ENCODE measurements at places on chromosomes 2 and 18. TPM values are rescaled to one million over a fixed set of nuclear protein-coding genes. Genes with fewer than 3 reads are reported as not detected.

DNA sequence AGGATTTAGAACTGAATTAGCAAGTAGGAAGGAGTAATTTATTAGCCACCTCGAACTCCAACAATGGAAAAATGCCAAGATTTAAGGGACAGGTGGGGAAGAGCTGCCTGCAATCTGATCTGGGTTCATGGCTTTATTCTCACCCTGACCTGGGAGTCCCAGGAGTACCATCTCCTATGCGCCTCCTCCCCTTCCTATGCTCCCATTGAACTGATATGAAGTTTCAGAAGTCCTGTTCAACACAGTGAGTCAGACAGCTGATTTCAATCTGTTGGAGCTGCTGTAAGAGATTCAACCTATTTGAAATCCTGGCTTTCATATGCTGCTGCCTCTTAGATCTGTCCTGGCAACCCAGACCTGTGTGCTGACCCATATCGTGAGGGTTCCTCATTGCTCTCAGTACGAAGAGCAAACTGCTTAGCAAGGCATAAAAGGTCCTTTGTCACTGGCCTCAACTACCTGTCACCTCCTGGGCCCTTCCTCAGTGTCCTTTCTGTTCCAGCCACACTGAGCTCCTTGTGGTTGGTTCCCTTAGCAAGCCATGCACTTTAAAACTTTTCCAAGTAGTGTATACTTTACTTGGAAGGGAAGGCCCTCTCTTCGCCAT lies 15.9 kb upstream of the CD28 start:
- no peak for DNase-seq

- no peak for DNase-seq
Measured at GRCh38 chr2:234496835-234497593, at the start of gene ARL4C. ARL4C (minus strand) TSS chr2:234497081; CDS start chr2:234496586, 495 bp downstream.

- DNase-seq = no peak
Measured at GRCh38 chr2:43333101-43333655, 106.8 kb upstream of the ZFP36L2 start.

DNA sequence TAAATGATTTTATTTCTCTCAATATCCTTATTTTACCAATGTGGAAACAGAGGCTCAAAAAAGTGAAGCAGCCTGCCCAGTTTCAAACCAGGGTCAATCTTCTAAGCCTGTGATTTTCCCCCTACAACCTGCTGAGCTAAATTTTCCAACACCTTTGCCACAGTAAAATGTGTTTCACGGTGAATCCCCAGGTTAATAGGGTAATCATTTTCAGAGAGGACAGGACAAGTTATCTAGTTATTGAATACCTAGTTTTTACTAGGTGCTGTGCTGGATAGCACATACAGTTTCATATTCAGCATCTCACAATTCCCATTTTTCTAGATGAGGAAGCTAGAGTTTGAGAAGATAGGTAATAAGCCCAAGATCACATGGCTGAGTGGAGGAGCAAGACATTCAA lies 236.6 kb downstream of the PTH2R start:
- DNase-seq = no peak

DNA sequence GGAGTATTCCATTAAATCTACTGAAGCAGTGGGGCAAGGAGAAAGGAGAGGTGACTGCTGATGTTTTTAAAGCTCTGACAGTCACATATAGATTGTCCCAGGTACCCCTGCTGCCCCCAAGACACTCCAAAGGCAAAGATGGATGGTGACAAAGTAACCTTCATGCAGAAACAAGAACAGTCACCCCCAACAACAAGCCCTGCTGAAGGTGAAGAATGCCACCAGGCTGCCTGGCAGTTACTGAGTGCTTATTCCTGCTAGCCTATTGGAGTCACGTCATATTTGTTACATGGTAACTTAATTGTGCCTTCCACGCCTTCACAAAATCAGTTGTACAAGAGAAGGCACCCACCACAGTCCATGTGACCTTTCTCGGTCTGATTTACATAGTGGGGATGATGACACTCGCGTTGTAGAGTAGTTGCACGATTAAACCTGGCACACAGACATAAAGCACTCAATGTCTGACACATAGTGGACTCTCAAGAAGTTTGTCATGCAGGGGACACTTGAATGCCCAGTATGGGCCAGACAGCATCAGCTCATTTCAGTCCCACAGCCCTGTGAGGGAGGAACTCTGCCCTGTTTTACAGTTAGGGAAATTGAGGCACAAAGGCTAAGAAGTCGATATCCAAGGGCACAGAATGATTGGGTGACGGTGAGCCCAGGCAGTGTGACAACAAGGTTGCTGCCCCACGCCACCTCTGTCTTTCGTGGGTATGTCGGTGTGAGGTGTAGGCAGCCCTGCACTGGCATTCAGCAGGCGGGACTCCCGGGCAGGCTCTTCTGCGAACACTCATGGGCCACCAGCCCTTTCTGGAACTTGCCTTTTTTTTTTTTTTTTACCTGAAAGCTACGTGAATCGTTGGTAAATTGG lies 62.7 kb downstream of the ZCCHC2 start:
- no peak for DNase-seq

The ROCK2 gene
- 39.1 TPM for polyA plus RNA-seq

GRCh38 chr18:10353791-10354190 lies 100.6 kb upstream of the APCDD1 start:
- no peak for DNase-seq

The ALK gene
- 0.29 TPM for polyA plus RNA-seq

DNA sequence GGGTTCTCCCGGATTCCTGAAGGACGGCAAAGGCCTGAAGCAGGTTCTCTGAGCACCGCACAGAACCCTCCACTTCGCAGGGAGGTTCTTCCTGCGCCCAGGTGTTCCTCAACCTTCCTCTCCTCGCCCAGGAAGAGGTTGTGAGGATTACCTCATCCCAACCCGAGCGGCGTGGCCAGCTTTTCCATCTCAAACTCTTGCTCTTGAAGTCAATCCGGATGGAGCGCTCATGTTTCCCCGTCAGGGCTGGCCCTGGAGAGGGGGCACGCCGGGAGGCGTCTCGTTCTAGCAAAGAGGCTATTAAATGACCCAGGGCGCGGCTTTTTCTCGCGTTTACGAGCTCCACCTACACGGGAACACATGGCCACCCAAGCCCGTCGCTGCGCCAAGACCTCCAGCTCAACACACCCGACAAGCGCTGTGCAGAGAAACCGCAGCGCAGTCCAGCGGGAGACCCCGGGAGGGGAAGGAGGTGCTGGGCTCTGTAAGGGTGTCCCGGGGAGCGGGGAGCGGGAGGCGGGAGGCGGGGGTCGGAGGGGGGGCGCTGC lies 540 bp upstream of the RAB10 start:
- peak; percentile 80 for DNase-seq

DNA sequence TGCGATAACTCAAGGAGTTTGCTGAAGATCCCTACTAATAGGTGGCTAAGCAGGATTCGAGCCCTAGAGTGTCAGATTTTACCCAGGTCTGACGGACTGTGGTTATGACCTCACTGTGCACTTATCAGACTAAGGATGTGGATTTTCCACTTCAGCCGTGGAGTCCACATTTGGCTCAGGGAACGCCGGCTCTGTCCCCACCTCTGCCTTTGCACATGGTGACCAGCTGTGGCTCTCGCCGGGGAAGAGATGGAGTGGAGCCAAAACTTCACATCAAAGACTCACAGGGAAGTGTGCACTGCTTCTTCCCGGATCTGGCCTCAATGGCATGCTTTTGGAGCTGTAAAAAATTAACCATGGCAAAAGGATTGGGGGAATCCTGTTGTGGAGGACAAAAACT lies 249.3 kb upstream of the APCDD1 start:
- no peak for DNase-seq

DNA sequence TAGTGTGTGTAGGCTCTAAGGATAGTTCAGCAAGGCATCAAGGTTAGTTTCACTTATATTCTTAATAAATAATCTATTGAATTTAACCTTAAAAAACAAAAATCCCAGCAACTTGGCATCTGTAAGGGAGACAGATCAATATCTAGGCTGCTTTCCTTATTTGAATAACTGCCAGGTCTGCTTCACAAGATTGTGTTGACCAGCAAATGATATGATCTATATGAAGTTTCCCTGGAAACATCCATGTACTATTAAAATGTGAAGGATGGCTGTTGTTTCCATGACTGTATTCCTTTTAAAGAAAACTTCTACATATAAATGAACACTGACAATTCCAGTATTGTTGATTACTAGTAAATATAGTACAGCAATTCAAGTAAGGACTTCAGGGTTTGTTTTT lies 109.4 kb downstream of the SPTBN1 start:
- DNase-seq = no peak

The MAB21L4 gene
- 3.3 TPM for polyA plus RNA-seq

DNA sequence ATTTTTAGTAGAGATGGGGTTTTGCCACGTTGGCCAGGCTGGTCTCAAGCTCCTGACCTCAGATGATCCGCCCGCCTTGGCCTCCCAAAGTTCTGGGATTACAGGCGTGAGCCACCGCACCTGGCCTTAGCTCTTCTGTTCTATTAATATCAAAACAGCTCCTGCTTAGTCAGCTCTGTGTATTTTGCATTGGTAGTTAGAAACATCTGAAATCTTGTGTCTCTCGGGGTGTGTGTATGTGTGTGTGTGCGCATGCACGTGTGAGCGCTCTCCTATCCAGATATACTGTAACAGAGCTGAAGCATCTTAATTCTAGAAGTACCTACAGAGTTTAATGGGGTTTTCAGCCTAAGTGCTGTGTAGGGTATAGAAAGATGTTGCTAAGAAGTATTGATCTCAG lies 33.7 kb downstream of the SETBP1 start:
- DNase-seq = no peak

- DNase-seq = no peak
Measured at GRCh38 chr2:207477896-207478295, 51.9 kb upstream of the CREB1 start.

The ABCG8 gene
- 0.79 TPM for polyA plus RNA-seq

DNA sequence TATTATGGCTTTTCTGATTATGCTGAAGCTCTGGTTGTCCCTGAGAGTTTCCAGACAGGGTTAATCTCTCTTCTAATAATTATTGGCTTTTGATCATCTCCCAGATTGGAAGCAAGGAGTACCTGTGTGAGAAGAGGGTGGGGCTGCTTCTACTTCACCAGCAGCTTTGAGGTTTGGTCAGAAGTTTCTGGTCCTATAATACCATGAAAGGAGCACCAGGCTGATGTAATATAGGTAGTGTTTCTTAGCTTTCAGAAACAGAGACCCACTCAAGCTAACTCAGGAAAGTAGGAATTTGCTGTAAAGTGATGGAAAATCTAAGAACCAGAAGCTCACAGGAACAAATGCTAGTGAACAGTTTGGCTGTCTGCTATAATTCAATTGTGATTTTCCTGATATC lies 57.6 kb downstream of the SGPP2 start:
- DNase-seq = no peak

- no peak for DNase-seq
Measured at GRCh38 chr2:19675856-19676460, 225.8 kb downstream of the TTC32 start.

DNA sequence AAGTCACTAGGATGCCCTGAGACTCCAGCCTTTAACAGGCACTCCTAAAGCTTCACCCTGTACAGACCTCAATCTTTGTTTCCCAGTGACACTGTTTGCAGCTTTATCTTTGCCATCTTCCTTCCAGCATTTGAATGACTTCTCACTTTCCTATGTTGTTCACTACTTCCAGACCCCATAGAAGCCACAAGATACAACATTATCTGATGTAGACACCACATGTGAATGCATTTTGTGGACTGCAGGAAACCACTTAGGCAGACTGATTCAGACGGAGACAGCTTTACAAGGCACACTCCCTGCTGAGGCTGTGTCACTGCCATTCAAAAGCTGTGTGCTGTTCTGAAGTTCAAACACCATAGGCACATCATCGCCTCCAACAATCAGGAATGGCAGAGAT lies 67.3 kb upstream of the SPATS2L start:
- DNase-seq = no peak

GRCh38 chr2:82428251-82428650 lies 2030.8 kb downstream of the SUCLG1 start:
- no peak for DNase-seq

DNA sequence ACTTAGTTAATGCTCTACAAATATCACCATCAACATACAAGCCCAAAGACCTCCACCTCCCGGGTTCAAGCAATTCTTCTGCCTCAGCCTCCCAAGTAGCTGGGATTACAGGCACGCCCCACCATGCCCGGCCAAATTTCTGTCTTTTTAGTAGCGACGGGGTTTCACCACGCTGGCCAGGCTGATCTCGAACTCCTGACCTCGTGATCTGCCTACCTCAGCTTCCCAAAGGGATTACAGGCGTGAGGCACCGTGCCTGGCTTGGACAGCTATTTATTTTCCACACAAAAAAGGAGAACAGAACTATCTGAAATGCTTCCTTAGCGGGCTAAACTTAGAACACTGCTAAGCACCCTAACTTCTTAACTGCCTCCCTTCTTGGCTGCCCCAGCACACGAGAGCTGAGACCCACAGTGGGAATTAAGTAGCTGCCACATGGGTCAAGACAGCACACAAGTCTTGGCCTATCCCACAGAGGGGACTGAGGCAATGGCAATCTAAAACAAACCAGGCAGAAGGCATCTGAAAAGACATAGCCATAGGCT lies 24.8 kb downstream of the CYTIP start:
- no peak for DNase-seq

- DNase-seq = no peak
Measured at GRCh38 chr2:54602736-54603322, 120.6 kb upstream of the EML6 start.

The TXNL1 gene
- 112 TPM for polyA plus RNA-seq

DNA sequence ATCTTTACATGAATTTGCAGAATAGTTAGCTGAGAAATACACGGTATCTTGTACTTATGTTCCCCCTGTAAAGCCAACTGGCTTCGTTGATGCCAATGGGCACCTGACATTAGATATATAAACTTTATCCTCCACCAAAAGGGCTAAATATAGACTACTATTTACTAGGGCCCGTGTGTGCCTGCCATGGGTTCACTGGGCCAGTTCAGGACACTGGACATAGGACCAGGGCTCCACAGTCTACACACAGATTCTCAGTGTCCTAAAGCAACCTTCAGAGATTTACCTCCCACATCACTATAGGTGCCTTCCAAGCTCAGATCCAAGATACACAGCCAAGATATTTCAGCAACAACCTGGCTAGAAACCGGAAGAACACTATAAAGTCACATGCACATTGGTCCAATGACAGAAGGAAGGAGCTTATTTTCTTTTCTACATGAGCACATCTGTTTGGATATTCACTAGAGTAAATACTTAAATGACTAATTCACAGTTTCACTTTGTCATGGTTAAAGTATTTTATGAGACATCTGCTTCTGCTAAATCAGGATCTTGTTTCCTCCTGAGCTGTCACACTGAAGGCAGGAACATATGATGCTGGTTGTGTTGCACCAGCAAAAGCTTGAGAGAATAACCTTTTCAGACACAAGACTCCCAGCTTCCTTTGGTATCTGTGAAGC lies 95.1 kb downstream of the MYO5B start:
- peak; percentile 27 for DNase-seq
